H9 (cell line): ENCODE measurements at places on chromosomes 11 and 22.

- no peak for DNase-seq
Measured at GRCh38 chr22:50289942-50290630, 17.4 kb downstream of the PLXNB2 start.

- no peak for DNase-seq
Measured at GRCh38 chr11:120104041-120104565, 33.8 kb downstream of the TRIM29 start.

GRCh38 chr11:128598506-128599150 is 11.3 kb upstream of the ETS1 start:
- DNase-seq: no peak

- no peak for DNase-seq
Measured at GRCh38 chr11:134714021-134714656, 302.1 kb upstream of the B3GAT1 start.

DNA sequence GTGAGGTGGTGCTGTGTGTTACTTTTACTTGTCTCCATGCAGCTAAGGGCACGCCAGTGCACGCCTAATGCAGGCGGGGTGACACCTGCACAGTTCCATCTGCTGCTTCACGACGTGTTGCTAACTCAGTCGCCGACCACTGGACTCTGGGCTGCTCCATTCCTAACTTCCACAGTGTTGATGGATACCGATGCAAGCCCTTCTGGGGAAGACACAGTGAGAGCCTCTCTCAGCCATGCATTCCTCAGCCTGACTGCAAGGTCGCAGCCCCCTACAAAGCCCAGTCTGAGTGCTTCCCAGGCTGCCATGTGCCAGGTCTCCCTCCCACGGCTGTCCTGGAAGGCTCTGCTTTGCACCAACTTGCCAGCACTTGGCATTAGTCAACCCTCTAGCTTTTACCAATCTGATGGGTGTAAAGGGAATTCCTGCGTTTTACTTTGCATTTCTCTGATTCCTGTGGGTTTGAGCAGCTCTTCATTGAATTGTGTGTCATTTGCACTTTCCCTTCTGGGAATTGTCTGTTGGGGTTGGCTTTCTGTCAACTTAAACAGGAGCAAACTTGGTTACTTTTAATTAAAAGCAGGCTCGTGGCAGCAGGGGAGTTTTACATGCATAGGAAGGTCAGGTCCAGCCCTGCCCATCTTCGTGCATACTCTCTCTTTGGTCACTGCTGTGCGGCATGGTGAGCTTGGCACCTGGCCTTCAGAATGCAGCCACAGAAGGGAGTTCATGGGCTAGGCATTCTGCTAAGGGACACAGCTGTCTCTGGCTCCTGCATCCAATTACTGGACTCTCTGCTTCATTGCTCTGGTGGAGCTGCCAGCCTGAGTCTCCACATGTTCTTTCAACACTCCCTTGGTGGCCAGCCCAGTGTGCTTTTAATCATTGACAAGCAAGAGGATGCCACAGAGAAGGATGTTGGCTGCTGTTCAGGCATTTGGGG is 34.6 kb upstream of the SHANK2 start:
- peak; percentile 28 for DNase-seq

GRCh38 chr11:76579056-76579751 is 91.3 kb downstream of the LRRC32 start:
- DNase-seq: peak; percentile 52

DNA sequence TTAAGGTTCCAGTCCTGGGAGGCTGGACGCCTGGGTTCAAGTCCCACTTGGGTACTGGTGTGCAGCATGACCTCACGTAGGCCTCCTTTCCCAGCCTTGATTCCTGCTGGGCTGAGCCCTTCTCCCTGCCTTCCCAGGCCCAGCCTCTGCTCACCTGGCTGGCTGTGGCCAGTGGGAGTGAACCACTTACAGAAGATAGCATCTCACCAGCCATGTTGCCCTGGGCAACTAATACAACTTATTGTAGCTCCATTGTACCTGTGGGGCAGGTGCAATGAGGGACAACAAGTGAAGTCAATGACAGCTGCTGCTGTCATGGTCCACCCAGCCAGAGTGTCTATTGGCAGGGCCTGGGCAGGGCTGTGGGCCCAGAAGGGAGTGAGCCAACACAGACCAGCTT is 48.4 kb upstream of the MPEG1 start:
- DNase-seq: no peak

DNA sequence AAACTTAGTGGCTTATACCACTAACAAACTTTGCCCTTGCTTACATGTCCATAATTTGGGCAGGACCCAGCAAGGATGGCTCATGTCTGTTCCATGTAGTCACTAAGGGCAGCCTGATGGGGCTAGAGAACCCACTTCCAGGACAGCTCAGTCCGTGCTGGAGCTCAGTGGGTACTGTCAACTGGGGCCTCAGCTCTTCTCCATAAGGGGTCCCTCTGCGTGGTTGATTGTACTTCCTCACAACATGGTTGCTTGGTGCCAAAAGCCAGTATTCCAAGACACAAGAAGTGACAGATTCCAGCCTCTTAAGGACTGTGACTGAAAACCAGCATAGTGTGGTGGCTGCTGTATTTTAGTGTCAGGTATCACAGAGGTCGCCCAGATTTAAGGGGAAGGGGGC is 675.2 kb downstream of the TBC1D22A start:
- DNase-seq: no peak

GRCh38 chr11:86489442-86489841 is 114.8 kb downstream of the CCDC81 start:
- DNase-seq: no peak

GRCh38 chr22:36201630-36202319 is at the start of gene APOL4:
Gene APOL4, minus strand, starts transcription at chr22:36201809. Its CDS starts 75 bp downstream, at chr22:36201734.
- DNase-seq: no peak

GRCh38 chr11:74443071-74443864 is 24.1 kb downstream of the KCNE3 start:
- no peak for DNase-seq

GRCh38 chr11:30775233-30775522 is 189.0 kb upstream of the MPPED2 start:
- no peak for DNase-seq

GRCh38 chr11:61911701-61912529 is 5.5 kb downstream of the RAB3IL1 start:
- DNase-seq: no peak

GRCh38 chr11:128474036-128474874 is 113.1 kb downstream of the ETS1 start:
- DNase-seq: no peak

DNA sequence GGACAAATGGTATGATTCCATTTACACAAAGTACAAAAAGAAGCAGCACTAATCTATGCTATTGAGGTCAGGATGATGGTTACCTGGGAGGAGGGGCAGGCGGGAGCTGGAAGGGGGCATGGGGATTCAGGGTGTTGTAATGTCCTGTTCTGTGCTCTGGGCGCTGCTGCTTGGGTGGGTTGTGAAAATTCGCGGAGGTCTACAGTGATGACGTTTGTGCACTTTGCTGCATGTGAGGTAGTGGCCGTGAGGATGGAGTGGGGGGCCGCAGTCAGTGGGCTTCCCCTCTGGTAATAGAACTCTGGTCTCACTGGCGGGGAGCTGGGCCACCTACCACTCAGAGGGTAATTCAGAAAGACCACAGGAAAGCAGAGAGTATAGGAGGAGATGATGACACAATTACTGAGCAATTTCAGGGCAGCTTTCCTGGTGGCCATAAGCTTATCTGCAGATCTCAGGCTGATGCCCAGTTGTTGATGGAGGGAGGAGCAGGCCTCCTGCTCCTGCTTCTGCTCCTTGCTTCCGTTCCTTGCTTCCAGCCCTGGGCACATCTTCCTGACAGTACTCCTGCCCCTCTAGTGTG is 121.5 kb downstream of the CEP164 start:
- DNase-seq: peak; percentile 14

DNA sequence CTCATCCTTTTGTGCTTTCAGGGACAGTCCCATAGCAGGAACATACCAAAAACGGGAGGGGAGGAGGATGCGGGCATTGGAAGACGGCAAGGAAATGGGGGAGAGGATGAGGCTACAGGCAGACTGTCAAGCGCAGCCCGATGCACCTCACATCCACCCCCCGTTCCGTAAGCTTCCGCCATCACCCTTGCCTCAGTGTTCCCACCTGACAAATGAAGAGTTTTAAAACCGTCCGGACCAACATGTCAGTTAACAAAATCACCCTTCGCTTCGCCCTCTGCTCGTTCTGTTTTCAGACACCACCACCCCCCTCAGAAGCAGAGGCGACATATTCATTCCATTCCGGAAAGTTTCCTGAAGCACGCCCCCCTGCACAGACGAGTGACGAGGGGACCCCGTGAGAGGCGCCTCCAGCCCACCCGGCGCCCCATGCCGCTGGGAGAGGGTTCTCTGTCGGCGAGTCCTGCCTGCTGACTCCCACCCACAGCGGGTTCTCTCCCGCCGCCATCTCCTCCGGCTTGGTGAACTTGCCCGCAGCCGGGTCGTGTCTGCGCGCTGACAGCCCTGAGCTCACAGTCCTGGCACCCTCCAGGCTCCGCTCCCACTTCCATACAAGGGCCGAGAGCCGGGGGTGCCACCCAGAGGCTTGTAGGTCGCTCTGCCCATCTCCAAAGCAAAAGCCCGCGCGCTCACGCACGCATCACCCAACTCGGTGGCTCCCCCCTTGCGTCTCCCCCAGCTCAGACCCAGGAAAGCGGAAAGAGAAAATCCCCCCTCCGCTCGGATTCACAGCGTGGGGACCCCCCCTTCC is 1.5 kb downstream of the IGSF9B start:
- no peak for DNase-seq

- no peak for DNase-seq
Measured at GRCh38 chr22:36928196-36928595, 14.8 kb downstream of the CSF2RB start.

GRCh38 chr11:13567551-13567950 is 71.8 kb upstream of the PTH start:
- no peak for DNase-seq

DNA sequence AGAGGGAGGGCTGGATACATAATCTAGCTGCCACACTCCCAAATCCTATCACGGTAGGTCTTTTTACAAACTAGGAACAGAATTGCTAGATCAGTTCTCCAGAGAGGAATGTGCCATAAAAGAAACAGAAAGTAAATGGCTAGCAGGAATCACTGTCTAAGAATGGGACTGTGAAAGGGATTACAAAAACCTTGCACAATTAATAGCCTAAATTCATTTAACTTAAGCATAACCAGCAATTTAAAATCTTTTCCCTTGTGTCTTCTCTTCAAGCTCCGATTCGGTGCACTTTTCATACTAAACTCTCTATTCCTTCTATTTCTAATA is 35.2 kb downstream of the APOL5 start:
- DNase-seq: no peak

DNA sequence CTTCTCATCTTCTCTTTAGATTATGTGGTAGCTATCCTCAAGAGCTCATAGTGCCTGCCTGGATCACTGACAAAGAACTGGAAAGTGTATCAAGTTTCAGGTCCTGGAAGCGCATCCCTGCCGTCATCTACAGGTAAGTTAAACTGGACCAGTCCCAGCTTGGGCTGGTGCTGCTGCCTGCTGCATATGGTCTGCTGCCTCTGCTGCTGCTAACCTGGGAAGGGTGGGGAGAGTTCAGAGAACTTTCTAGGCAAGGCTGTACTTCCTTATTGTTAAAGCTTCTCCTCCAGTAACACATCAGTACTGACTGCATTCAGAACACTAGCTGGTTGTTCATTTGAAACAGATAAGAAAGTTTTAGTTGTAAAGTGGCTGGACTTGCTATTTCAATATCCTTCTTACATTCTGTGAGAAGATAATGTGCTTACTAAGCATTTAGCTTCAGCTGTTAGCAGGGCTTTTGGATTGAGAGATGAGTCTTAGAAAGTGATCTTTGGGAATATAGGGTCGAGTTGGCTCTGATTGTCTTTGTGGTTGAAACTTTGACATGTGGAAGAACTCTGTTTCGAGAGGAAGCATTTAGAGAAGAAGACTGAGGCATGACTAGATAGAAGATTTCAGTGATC is 77.3 kb upstream of the HORMAD2 start:
- no peak for DNase-seq

GRCh38 chr11:79269611-79270307 is 171.1 kb downstream of the TENM4 start:
- peak; percentile 69 for DNase-seq

GRCh38 chr11:124394408-124394807 is 4.4 kb downstream of the OR8B3 start:
- DNase-seq: no peak

GRCh38 chr11:10541561-10541930 is 559 bp upstream of the RNF141 start:
- no peak for DNase-seq

- peak; percentile 67 for DNase-seq
Measured at GRCh38 chr11:121321614-121322243, 29.2 kb downstream of the SC5D start.

DNA sequence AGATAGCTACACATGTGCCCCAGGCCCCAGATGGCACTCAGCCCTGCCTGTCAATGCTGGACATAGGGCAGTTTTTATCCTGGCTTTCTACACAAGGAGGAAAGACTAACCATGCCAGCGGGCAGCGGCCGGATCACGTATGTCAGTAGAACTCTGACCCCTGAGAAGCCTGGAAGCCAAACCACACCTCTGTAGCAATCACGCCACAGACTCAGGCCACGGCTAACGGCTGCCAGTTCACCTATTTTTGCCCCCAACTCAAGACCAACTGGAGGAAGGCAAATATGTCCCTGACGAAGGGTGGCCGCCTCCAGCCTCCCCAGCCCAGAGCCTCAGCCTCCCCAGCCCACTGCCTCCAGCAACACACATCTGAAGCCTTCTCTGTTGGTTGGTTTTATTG is 7.2 kb upstream of the CD81 start:
- DNase-seq: no peak

DNA sequence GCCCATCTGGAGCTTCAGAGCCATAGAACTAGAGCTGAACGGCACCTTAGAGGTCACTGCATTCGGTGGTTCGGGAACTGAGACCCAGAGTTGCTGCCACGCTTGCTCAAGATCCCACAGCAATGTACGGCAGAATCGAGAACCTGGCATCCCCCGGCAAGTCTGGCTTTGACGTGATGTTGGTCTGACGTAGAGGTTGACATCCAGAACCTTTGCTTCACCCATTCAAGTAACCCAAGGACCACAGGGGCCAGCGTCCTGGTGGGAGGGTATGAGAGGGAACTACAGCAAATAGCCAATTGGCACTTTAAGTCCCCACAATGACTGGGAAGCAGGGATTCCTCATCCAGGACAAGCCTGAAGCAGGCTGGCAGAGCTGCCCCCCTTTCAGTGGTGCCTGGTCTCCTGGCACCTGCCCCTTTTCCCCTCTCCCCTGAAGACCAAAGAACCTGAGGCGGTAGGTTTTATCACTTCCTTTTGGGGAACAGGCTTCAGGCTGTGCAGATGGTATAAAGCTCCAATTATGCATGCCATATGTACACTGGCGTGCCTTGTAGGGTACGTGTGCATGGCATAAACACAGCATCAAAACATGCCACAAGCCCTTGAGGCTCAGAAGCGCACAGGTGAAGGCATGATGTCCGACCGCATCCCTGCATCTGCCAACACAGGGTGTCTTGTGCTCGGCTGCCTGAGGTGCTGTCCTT is 15.3 kb upstream of the TEF start:
- DNase-seq: no peak

GRCh38 chr11:77819921-77820564 is 479 bp downstream of the RSF1 start:
- DNase-seq: peak; percentile 77

GRCh38 chr11:57276169-57276970 is 39.3 kb upstream of the APLNR start:
- no peak for DNase-seq
